ENCODE measurements at places on chromosomes 7 and 10.

DNA sequence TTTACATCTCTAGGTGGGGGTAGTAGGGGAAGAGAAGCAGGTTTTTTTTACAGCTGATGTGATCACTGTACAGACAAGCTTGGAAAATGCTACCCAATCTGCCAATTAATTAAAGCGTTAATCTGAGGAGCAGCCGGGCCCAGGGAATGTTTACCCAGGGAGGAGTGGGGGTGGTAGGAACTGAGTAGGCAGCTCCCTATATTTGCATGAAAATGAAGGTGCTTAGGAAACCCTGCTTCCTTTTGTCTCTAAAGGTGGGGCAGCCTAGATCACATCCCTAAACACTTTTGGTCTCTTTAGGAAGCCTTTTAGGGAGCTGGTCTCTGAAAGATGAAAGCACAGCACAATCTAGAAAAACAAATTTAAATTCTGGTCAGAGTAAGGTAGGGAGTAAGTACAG is 53.0 kb upstream of the NFKB2 start:
- no peak for DNase-seq

DNA sequence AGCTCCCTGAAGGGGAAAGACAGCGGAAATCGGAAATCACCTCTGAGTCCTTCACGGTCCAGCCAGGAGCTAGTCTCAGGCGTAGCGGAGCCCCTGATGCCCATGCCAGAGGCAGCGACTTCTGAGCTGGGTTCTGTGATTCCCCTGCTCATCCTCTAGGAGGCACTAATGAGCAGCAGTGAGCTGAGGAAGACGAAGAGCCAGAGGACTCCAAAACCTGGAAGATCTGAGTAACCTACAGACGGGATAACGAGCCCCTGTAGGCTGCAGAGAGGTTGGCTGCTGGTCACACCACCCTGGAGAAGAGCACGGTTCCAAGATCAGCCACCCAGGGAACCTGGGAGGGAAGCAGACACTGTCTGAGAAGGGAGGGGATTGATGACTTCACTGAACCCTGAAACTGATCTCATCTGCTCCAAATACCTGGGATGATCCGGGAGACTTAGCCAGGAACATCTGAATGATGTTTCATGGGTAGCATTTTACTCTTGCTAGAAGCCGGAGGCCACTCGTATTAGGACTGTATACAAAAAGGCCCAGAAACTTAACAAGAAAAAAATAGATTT is 304.1 kb downstream of the PAXIP1 start:
- DNase-seq: no peak

GRCh38 chr10:26715137-26715487 is 17.6 kb downstream of the PDSS1 start:
- no peak for DNase-seq

GRCh38 chr7:134154581-134155130 is 27.5 kb downstream of the LRGUK start:
- DNase-seq: no peak

DNA sequence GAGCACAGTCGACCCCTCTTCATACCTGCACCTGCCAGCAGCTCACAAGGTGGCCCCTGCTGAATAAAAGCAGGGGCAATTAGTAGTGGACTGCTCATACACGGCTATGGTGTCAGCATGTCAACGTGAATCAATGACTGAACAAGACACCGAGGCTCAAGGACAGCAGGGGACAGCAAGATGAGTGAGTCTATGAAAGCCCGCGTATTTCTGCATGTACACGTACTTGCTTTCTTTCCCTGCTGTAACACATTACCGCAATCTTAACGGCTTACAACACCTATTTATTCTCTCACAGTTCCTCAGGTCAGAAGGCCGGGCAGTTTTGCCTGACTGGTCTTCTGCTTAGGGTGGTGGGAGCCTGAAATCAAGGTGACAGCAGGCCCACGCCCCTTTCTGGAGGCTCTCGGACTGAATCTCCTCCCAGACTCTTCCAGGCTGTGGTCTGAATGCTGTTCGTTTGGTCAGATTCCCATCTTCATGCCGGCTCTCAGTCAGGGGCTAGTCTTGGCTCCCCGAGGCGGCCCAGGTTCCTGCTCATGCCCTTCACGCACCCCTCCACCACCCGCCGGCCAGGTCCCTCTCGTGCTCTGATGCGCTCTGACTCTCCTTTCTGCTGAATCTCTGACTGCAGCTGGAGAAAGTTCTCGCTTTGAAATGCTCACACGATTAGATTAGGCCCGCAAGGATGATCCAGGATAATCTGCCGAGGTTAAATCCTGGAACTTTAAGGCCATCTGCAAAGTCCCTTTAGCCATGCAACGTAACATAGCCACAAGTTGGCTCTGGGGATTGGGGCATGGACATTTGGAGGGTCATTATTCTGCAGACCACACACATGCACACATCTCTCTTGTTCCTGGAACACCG is 7.8 kb upstream of the PPP2R2D start:
- no peak for DNase-seq

- no peak for DNase-seq
Measured at GRCh38 chr7:120984406-120984805, 4.1 kb upstream of the CPED1 start.

GRCh38 chr10:117360994-117361667 is 14.1 kb downstream of the PDZD8 start:
- DNase-seq: no peak

GRCh38 chr7:130180571-130181262 is 24.5 kb downstream of the TMEM209 start:
- DNase-seq: no peak

DNA sequence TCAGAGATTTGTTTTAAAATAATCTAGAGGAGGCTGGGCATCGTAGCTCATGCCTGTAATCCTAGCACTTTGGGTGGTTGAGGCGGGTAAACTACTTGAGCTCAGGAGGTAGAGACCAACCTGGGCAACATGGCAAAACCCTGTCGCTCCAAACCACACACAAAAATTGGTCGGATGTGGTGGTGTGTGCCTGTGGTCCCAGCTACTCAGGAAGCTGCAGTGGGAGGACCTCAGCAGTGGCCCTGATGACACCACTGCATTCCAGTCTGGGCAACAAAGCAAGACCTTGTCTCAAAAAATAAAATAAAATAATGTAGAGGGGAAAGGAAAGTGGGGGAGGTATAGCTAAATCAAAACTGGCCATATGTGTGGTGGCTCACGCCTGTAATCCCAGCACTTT is 13.9 kb upstream of the PPP3CB start:
- DNase-seq: peak; percentile 4

- DNase-seq: peak; percentile 67
Measured at GRCh38 chr7:786472-787255, 45.6 kb upstream of the SUN1 start.

DNA sequence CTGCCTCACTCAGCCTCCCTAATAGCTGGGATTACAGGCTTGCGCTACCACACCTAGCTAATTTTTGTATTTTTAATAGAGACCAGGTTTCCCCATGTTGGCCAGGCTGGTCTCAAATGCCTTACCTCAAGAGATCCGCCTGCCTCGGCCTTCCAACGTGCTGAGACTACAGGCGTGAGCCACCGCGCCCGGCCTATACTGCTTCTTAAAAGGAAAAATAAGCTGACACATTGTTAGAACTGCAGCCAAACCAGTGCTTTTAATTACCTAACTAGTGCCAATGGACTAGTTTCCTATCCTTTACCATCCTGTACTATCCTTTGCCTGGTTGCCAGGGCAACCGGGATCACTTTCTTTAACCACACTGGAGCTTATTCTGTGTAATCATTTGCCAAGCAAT is 108.0 kb downstream of the LRRTM3 start:
- DNase-seq: no peak

DNA sequence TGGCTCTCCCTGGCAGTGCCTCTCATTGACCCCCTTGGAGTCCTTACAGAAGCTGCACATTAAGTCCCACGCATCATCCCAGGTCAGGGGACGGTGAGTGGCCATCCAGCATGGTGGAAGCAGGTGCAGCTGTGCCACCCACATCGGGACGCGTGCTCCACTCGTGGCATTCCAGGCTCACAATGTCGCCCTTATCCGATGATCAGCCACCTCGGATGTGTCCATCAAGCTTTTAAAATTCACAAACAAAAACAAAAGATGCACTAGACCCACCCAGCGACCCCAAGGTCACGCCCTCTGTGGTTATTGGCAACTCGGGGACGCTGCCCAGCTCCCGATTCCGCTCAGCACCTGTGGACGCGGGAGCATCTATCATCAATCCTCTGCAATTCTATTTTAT is 530.9 kb downstream of the PTPRN2 start:
- DNase-seq: no peak

GRCh38 chr10:112872728-112873127 is 77.3 kb upstream of the TCF7L2 start:
- no peak for DNase-seq

GRCh38 chr10:109698882-109699664 is 224.2 kb downstream of the XPNPEP1 start:
- DNase-seq: no peak

All from CD4-positive, alpha-beta T cell treated with Interleukin-12 subunit alpha and Interleukin-12 subunit beta, for 1 hour (primary cell).